Upper lobe of left lung (tissue), 6 donors: ENCODE measurements at places on chromosomes 7 and 10. TPM values are rescaled to one million over a fixed set of nuclear protein-coding genes. Genes with fewer than 3 reads are reported as not detected.

KAT6B gene
- 78.4 TPM for total RNA-seq

TRIM73 gene
- 2.4 TPM for total RNA-seq

CRPPA gene
- 1.6 TPM for total RNA-seq

CDK14 gene
- 53.4 TPM for total RNA-seq

EVX1 gene
- not detected for total RNA-seq

NXPH1 gene
- total RNA-seq, result not detected

ZNF365 gene
- 2.0 TPM for total RNA-seq

ZNF488 gene
- 0.66 TPM for total RNA-seq

PON1 gene
- total RNA-seq, result not detected

NSMCE4A gene
- total RNA-seq, result 101 TPM

- H3K36me3 ChIP-seq, result peaks cover 33% of the 10 kb centered on the region
- no peaks in the 10 kb centered on the region for H3K27me3 ChIP-seq
- H3K4me1 ChIP-seq, result no peaks in the 10 kb centered on the region
- DNase-seq, result no peak
- H3K4me3 ChIP-seq, result no peak overlapping the region
- H3K27ac ChIP-seq, result no peak overlapping the region
Measured at GRCh38 chr7:140349144-140349771, 49.1 kb downstream of the SLC37A3 start.

- no peaks in the 10 kb centered on the region for H3K4me1 ChIP-seq
- H3K27ac ChIP-seq, result no peak overlapping the region
- DNase-seq, result no peak
- H3K27me3 ChIP-seq, result no peaks in the 10 kb centered on the region
- no peak overlapping the region for H3K4me3 ChIP-seq
- H3K36me3 ChIP-seq, result no peaks in the 10 kb centered on the region
Measured at GRCh38 chr10:18829259-18829658, 170.0 kb downstream of the ARL5B start.

- no peak overlapping the region for H3K4me3 ChIP-seq
- DNase-seq, result no peak
- no peaks in the 10 kb centered on the region for H3K36me3 ChIP-seq
- H3K4me1 ChIP-seq, result no peaks in the 10 kb centered on the region
- H3K27me3 ChIP-seq, result no peaks in the 10 kb centered on the region
Measured at GRCh38 chr10:12279281-12279680, 70.1 kb upstream of the CAMK1D start.

- no peaks in the 10 kb centered on the region for H3K27me3 ChIP-seq
- DNase-seq, result no peak
- peaks cover 14% of the 10 kb centered on the region for H3K4me1 ChIP-seq
- no peak overlapping the region for H3K27ac ChIP-seq
- no peak overlapping the region for H3K4me3 ChIP-seq
Measured at GRCh38 chr7:80183900-80184685, 49.5 kb downstream of the GNAI1 start.

GRCh38 chr7:42315103-42315502 lies 78.1 kb upstream of the GLI3 start:
- H3K27ac ChIP-seq, result no peak overlapping the region
- H3K27me3 ChIP-seq, result no peaks in the 10 kb centered on the region
- no peak overlapping the region for H3K4me3 ChIP-seq
- H3K4me1 ChIP-seq, result no peaks in the 10 kb centered on the region
- DNase-seq, result no peak

DNA sequence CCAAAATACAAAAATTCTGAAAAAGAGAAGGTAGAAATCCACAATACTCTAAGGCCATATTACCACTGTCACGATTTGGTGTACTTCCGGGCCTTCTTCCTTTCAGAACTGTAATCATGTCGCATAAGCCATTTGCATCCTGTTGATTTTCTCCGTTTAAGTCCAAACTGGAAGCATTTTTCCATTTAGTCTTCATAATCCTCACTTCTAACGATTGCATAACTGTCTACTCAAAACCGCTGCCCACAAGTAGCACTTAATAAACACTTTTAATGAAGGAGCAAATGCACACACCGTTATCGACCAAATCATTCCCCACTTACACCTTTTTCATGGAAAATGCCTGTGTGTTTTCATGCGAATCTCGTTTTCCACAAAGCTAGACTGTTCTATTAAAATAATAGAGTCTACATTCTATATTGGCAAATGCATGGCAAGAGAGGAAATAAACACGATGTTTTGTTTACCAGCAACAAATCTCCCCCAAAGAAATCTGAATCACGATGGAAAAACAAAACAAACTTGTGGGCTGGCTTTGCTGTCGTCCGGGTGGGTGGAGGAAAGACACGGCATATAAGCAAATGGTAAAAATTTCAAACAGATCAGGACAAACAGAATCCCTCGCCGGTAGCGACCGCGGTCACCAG lies 1.0 kb downstream of the ATE1 start:
- H3K4me3 ChIP-seq, result peak overlapping the region; percentile 50
- peaks cover 21% of the 10 kb centered on the region for H3K36me3 ChIP-seq
- H3K27ac ChIP-seq, result peak overlapping the region; percentile 98

DNA sequence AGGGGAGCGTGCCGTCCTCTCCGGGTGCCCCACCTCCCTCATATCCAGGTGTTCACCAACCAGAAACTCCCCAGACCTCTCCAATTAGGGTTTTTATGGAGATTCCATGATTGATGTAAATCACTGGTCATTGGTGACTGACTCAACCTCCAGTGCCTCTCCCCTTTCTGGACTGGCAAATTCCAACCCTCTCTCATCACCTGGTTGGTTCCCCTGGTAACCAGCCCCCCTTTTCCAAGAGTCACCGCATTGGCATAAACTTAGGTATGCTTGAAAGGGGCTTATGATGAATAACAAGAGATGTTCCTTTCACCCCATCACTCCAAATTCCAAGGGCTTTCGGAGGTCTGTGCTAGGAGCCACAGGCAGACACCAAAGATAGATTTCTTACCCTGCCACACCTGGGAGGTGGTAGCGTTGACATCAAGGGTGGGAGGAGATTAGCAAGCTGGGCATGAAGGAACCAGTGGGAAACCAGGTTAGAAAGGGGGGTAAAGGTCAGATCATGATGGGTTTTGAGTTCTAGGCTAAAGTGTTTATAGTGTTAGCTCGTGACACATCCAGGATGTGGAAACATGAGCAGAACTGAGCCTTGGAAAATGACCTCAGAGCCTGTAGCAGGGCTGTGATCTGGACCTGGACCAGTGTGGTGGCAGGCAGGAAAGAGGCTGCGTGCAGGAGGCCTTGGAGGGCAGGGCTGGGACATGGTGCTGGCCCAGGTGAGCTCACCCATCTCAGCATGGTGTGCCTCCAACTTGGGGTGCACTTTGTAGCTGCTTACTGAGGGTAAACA lies 45.1 kb downstream of the CAMK1D start:
- no peak for DNase-seq
- no peak overlapping the region for H3K4me3 ChIP-seq
- H3K27me3 ChIP-seq, result no peaks in the 10 kb centered on the region
- H3K27ac ChIP-seq, result no peak overlapping the region
- no peaks in the 10 kb centered on the region for H3K36me3 ChIP-seq

- DNase-seq, result no peak
- no peaks in the 10 kb centered on the region for H3K27me3 ChIP-seq
- no peaks in the 10 kb centered on the region for H3K4me1 ChIP-seq
- no peaks in the 10 kb centered on the region for H3K36me3 ChIP-seq
Measured at GRCh38 chr10:131675104-131675503, 225.7 kb upstream of the PPP2R2D start.

DNA sequence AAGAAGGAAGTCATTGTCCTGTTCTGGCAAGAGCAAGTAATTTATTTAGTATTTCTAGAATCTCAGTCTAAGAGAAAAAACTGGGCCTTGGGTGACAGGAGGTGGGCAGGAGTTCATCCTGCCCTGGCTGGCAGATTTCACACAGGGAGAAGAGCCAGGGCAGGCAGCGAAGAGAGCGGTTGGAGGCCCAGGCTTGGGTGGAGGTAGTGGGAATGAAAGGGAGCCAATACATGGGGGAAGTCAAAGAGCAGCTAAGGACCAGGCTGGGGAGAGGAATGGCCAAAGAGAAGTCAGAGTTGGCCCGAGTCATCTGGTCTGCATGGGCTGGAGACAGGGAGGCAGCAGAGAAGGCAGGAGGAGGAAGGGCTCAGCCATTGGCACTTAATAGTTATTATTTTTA lies 51.4 kb downstream of the HECW1 start:
- no peaks in the 10 kb centered on the region for H3K27me3 ChIP-seq
- H3K27ac ChIP-seq, result no peak overlapping the region
- no peak overlapping the region for H3K4me3 ChIP-seq
- DNase-seq, result no peak

GRCh38 chr10:47225928-47226645 lies 73.9 kb upstream of the GDF10 start:
- no peaks in the 10 kb centered on the region for H3K4me1 ChIP-seq
- no peaks in the 10 kb centered on the region for H3K36me3 ChIP-seq
- no peak for DNase-seq
- H3K27ac ChIP-seq, result no peak overlapping the region
- H3K4me3 ChIP-seq, result no peak overlapping the region

GRCh38 chr7:121214657-121215056 lies 114.1 kb upstream of the WNT16 start:
- no peaks in the 10 kb centered on the region for H3K36me3 ChIP-seq
- no peaks in the 10 kb centered on the region for H3K4me1 ChIP-seq
- no peaks in the 10 kb centered on the region for H3K27me3 ChIP-seq
- no peak overlapping the region for H3K4me3 ChIP-seq
- no peak overlapping the region for H3K27ac ChIP-seq
- no peak for DNase-seq

DNA sequence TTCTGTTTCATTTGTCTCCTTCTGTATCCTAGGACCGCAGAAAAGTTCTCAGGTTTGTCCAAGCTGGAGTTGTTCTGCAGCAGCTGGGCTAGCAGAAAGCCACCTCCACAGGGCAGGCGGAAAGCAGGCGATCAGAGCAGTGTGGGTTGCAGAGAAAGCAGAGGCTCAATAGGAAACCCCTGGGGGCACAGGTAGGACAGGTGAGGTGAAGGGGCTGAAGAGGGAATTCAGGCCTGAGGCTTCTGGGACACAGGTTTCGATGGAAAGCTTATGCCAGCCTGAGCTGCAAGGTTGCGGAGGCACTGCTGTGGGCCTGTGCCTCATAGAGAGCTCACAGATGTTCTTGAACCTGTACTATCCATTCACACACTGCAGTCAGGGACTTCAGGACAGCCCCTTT lies 194.9 kb upstream of the TPK1 start:
- H3K4me3 ChIP-seq, result no peak overlapping the region
- DNase-seq, result no peak
- no peaks in the 10 kb centered on the region for H3K36me3 ChIP-seq
- no peaks in the 10 kb centered on the region for H3K4me1 ChIP-seq
- no peak overlapping the region for H3K27ac ChIP-seq

DNA sequence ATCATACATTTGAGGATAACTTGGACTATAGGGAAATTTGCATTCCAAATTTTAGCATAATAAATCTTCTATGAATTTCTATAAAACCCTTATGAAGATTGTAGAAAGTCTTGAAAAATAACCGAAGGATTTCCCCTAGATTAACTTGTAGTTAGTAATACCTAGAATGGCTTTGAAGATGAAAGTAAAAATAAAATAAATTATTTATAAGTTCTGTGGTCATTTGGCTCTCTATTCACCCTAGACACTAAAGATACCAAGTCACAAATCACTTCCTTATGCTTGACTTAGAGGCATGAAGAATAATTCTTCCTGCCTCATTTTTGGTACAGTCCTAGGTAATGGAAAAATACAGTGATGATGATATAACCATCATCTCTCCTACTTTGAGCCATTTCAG lies 79.3 kb downstream of the CSTF2T start:
- no peaks in the 10 kb centered on the region for H3K36me3 ChIP-seq
- H3K4me3 ChIP-seq, result no peak overlapping the region
- no peaks in the 10 kb centered on the region for H3K4me1 ChIP-seq
- no peaks in the 10 kb centered on the region for H3K27me3 ChIP-seq
- DNase-seq, result no peak
- H3K27ac ChIP-seq, result no peak overlapping the region

GRCh38 chr10:82660986-82661385 lies 786.0 kb downstream of the NRG3 start:
- no peak overlapping the region for H3K4me3 ChIP-seq
- no peak overlapping the region for H3K27ac ChIP-seq
- H3K4me1 ChIP-seq, result no peaks in the 10 kb centered on the region
- no peaks in the 10 kb centered on the region for H3K36me3 ChIP-seq
- no peak for DNase-seq

- H3K27me3 ChIP-seq, result no peaks in the 10 kb centered on the region
- no peak for DNase-seq
- H3K36me3 ChIP-seq, result no peaks in the 10 kb centered on the region
Measured at GRCh38 chr7:1204460-1205140, 28.1 kb upstream of the UNCX start.

DNA sequence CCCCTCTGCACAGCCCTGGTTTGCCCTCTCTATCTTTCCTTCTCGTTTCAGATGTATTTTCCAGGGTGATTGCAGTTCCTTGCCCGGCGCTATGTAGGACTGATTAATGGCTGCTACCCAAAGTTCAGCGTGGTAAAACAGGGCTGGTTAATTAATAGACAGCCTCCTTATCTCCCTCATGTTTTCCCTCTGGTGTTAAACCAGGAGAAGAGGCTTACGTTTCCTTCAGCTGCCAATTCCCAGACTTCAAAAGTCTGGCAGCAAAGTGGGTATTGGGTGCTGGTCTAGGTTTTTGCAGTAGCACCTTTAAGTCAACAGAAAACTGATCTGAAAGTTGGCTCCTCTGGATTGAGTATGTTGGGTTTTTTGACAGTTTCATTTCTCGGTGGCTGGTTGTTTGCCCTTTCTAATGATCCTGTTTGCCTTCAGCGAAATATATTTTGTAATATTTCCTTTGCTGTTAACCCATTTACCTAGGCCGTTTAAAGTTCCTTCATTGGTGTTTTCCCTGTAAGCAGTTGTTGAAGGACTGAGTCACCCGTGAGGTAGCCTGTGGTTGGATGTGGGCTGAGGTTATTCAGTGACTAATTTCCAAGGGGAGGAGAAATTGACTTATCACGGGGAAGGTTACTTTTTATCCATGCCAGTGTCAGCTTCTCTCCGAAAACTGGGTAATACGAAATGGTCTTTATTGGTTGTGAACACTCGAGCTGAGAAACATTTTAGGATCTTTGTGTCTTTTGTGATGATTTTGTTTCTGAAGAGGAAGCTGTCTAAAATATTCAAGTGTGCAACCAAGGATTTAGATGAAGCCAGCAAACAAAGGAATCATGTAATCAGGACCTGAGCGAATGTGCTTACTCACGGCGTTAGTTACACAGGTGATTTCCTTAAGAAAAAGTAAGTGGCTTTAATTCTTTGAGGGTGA lies 257.2 kb downstream of the KIAA1217 start:
- H3K36me3 ChIP-seq, result no peaks in the 10 kb centered on the region
- H3K27me3 ChIP-seq, result no peaks in the 10 kb centered on the region
- peak overlapping the region; percentile 20 for H3K4me3 ChIP-seq
- H3K27ac ChIP-seq, result peak overlapping the region; percentile 80
- peak; percentile 74 for DNase-seq
- H3K4me1 ChIP-seq, result peaks cover 42% of the 10 kb centered on the region

DNA sequence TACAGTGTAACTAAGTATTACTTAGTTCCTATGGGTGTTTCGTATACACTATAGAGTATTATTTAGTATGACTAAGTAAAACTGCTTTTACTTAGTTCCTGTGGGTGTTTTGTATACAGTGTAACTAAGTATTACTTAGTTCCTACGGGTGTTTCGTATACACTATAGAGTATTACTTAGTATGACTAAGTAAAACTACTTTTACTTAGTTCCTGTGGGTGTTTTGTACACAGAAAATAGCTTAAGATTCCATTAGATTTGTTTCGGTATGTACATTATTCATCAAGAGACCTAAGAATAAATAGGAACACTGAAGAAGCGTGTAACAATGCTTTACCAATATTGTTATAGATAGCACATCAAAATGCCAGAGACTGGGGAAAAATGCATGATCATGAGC lies 25.0 kb downstream of the IGF2BP3 start:
- H3K36me3 ChIP-seq, result no peaks in the 10 kb centered on the region
- no peak for DNase-seq
- H3K27ac ChIP-seq, result no peak overlapping the region
- no peaks in the 10 kb centered on the region for H3K4me1 ChIP-seq
- H3K4me3 ChIP-seq, result no peak overlapping the region
